ENCODE measurements at places on chromosomes 5 and 9. TPM values are rescaled to one million over a fixed set of nuclear protein-coding genes. Genes with fewer than 3 reads are reported as not detected.

DNA sequence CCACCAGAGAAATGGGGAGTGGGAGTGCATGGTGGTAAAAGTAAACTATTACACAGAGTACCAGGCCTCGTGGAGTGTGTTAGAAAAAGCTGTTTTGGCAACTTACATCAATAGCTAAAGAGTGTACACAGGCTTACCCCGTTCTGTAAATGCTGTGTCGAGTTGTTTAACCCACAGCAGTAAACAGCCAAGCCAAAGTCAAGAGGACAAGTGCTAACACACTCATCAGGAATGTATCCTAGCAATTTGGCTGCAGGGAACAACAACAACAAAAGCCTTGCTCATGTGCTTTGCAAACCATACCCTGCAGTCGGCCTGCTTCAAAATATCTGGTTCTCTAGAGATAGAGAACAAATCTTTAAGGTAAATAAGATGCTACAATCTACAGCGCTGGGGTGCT is 15.9 kb downstream of the DAP start:
- no peak for DNase-seq

DNA sequence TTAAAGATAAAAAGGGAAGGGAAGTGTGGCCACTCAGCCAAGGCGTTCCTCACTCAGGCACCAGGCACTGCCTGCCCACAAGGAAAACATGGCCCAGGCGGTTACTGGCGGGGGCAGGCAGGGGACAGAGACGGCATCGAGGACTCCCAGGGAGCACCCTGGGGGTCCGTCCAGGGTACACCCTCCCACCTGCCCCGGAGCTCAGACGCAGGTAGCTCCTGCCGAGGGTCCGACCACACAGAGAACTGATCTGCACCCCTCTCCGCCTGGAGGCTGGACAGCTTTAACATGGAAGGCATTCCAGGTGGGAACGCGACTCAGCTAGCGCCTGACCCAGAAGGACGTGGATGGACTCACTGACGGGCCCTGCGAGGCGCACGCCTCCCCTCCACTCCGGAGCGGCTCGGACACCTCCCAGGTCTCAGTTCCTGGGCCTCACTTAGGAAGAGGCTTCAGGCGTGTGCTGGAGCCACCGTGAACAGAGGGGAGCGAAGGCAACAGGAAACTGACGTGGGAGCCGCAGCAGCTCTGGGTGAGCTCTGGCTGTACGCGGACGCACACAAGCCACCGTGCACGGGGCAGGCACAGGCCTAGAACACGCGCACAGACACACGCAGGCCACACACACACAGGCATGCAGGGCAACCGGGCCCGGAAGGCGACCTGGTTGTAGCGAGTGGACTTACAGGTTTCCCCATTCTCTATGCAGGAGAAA is 47.5 kb downstream of the NKD2 start:
- DNase-seq = no peak

DNA sequence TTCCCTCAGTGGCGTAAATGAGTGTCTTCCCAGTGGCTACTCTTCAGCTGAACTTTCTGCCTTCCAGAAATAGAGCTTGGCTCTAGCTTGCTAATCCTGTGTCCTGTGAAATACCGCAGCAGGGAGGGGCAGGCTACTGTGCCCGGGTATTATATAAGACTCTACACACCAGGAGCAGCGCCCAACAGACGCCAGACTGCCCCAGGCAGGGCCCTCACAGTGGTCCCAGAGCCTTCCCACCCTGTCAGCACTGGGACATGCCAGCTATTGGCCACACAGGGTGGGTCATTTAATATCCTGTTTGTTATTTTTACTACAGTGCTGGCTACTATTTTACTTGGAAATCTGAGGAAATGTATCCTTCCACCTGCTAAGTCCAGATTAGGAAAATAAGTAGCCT is 121.0 kb downstream of the FEM1C start:
- no peak for DNase-seq

GRCh38 chr5:141186897-141187512 is at the start of gene PCDHB9:
TSS of gene PCDHB9 (plus strand) at chr5:141187161. CDS start at chr5:141187319, 158 bp downstream.
- no peak for DNase-seq

PDE6A gene
- total RNA-seq = not detected

ADAMTS6 gene
- total RNA-seq = 1.6 TPM
